ENCODE measurements at places on chromosomes 13 and 19.

DNA sequence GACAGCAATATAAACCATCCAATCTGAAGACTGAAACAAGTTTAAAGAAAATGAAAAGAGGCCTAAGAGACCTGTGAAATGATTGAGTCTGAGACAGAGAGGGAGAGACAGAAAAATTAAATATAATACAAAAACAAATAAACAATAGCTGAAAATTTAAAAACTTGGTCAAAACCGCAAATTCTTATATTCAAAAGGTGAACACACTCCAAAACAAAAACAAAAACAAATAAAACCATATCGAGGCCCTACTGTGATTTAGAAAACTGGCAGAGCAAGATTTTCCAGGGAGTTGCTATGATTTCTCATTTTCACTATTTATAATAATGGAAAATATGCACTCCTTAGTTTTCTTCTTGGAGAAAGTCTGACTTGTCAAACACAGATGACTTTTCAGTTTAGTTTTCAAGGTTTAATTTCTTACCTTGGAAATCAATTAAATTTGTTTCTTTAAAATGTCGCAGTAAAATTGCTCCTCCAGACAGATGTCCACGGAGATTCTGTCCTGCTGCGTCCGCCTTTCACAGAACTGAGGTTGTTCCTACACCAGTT is 1420.3 kb downstream of the UQCRFS1 start:
- no peak for DNase-seq

DNA sequence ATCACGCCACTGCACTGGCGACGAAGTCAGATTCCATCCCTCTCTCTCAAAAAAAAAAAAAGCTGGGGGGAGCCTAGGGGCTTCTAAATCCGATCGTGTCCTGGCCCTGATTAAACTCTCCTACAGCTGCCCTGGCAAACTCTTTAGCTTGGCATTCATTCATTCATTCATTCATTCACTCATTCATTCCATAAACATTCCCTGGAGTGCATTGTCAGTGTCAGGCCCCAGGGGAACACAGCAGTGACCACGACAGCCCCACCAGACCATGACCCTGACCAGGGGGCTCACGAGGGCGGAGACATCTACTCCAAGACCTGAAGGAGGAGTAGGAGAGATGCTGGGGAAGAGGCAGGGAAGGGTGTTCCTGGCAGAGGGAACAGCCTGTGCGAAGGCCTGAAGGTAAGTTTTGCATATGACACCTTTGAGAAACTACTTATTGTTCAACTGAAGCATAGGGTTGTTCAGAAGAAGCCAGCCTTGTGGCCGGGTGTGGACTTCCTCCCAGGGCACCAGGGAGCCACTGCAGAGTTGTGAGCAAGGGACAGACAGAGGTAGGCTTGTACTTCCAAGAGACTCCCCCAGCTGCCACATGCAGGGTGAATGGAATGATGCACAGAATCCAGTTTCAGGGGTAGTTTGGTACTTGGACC is 24.5 kb downstream of the CEACAM16 start:
- DNase-seq, result no peak

GRCh38 chr13:35672611-35673010 is 196.1 kb upstream of the MAB21L1 start:
- DNase-seq, result no peak

DNA sequence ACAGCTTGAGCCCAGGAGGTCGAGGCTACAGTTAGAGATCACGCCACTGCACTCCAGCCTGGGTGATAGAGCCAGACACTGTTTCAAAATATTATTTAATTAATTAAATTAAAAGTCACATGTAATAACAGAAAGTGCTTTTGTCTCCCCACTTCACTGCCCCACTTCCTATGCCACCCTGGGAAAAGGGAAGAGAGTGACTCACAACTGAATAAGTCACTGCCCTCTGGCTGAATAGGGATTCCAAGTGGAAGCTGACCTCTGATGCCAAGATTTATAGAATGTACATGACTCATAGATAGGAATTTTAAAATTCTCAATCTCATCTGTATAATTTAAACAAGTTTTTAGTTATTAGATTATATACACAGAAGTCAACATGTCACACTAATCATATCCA is 22.2 kb upstream of the ERVV-1 start:
- no peak for DNase-seq

DNA sequence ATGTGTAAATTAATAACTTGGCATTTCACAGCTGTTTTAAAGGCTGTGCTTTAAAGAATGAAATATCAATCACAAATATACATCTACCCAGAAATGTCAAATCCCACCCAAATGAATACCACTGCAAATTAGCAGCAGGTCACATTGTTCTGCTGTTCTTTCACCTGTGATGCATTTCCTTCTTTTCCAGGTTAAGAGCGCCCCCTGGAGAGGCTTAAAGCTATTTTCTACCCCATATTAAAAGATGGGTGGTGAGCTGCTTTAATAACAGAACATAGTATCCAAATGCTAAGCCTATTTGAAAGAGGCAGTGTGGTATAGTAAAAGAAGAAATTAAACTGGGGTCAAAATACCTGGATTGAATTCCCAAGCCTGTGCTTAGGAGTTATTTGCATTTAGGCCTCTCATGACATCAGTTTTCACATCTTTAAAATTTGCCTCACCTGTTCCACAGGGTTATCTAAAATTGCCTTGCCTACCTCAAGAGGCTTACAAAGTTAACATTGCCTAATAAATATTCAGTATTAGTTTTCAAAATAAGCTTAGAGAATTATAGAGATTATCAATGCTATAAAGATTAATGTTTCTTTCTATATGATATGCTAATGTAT is 396.9 kb upstream of the SLITRK5 start:
- DNase-seq, result peak; percentile 61

DNA sequence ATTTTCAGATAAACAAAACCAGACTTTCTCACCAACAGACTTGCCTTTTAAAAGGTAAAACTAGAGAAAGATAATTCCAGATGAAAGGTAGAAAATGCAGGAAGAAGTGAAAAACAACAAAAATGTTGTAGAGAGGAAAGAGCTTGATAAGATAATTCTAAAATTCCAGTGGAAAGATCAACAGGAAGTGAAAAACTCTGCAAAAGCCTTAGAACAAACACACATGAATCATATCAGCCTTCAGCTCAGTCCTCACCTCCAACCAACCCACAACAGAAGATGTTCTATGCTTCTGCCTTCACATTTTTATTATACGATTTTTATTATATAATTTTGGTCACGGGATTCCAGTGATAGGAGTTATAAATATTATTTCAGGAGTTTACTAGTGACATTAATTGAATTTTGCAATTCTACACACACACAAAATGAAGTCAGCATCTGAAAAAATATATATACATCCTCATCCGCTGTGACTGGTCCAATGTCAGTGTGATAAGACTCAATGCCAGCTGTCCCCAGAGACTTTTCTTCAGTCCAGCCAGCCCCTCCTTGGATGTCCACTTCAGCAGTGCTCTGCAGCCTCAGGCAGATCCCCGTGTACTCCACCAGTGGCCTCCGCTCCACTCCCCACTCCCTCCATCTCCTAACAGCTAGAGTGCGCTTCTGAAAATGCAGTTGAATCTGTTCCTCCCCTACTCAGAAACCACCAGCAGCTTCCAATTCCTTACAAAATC is 57.9 kb downstream of the GADD45B start:
- DNase-seq, result no peak

- peak; percentile 96 for DNase-seq
Observed at GRCh38 chr19:44401139-44402115, at the start of gene ZNF285. Gene ZNF285, minus strand, starts transcription at chr19:44401608. Its CDS starts 4,395 bp downstream, at chr19:44397213.
